ENCODE measurements at places on chromosomes 4 and X.
A peak's percentile ranks its signal among the peaks of the same experiment; 100 is the strongest.

- no peak for DNase-seq
Observed at GRCh38 chr4:25030277-25031076, at the start of gene LGI2. TSS of gene LGI2 (minus strand) at chr4:25030946. CDS start at chr4:25030693, 253 bp downstream.

- DNase-seq: peak; percentile 77
Observed at GRCh38 chrX:45845142-45845541, 644.5 kb upstream of the DIPK2B start.

DNA sequence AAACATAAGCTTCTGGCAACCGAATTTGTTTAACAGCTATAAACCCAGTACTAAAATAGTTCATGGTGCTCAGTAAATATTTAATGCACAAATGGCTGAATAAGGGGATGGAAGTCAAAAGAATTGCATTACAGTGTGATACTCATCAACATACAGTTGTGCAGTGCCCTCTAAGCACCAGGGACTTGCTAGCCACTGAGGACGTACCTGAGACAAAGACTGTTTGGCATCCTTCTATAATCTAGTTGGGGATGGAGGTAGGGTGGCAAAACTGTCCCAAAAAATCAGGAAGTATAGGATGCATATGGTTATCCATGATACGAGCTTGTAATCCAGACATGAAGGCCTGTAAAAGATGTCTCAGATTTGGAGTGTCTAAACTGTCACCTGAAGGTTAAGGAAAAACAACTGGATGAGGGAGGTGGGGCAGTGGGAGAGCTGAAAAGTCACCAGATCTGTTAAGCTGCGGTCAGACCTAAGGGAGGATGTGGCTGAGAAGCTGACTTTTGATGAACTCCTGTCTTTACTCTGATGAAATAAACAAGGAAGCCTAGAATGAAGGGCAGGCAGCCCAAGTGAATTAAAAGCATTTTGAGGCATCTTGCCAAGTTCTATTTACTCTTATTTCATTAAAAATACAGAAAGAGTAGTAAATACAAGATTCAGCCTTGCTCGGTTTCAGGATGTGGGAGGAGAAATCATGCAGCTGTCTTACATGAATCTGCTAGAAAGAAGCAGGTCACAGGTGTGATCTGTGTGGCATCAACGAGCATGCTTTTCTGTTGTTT, 12.0 kb upstream of the CD38 start:
- peak; percentile 66 for DNase-seq

DNA sequence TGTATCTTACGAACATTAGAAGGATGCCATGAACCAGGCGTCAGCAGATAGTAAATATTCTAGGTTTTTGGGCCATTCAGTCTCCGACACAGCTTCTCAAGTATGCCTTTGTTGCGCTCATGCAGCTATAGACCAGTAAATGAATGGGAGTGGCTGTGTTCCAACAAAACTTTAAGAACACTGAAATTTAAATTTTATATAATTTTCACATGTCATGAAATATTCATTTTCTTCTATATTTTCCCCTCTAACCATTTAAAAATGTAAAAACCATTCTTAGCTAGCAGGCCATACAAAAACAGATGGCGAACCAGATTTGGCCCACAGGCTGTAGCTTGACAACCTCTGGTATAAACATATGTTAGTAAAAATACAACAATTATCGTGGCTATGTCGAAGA, 151.8 kb upstream of the KIT start:
- no peak for DNase-seq

- DNase-seq: no peak
Observed at GRCh38 chrX:24789047-24789446, 95.3 kb downstream of the POLA1 start.

- DNase-seq: no peak
Observed at GRCh38 chr4:101114936-101115372, 232.4 kb downstream of the PPP3CA start.

GRCh38 chr4:81621490-81621889, 149.8 kb upstream of the RASGEF1B start:
- DNase-seq: no peak

DNA sequence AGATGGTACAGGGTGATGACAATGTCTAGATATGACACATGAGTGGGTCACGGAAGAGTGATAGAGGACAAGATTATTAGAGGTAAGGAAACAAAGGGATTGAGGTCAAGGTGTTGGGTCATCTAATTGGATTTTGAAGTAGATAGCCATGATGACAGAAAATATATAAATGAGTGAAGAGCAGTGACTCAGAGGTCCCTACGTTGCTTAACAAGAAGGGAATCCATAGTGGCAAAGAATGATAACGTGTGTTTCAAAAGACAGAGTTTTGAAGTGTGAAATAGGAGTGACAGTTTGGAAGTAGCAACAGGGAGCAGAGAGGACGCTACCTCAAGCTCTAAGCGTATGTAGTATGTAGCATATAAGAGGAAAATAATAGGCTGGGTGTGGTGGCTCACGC, 22.2 kb upstream of the CAMK2D start:
- DNase-seq: no peak

DNA sequence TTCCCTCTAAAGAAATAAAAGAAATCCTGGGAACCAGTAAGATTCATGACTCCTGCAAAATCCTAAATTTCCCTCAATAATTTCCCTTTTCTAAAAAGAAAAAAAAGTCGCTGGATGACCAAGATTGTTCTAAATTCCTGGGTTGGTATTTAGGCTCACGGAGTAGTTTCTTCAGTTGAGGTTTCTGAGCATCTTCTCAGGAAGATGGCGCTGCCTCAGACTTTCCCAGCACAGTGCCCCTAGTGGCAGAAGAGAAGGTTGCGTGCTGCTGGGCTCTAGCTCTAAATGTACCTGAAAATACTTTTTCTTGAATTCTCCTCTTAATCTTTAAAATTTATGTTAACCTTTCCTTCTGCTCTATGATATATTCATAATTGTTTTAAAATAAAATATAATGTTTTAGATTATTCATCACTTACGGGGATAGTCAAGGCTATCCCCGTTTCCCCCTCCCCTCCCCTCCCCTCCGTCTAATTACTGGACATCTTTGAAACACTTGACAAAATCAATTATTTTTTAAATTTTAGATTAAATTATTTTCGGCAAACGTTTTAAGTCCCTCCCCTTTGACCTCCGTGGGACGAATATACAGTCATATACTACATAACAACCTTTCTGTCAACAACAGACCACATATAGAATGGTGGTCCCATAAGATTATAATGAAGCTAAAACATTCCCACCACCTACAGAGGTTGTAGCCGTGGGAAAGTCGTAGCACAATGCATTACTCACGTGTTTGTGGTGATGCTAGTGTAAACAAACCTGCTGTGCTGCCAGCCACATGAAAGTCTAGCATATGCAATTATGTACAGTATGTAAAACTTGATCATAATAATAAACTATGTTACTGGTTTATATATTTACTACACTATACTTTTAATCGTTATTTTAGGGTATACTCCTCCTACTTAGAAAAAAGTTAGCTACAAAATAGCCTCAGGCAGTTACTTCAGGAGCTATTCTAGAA, 41.0 kb upstream of the GATB start:
- peak; percentile 66 for DNase-seq

DNA sequence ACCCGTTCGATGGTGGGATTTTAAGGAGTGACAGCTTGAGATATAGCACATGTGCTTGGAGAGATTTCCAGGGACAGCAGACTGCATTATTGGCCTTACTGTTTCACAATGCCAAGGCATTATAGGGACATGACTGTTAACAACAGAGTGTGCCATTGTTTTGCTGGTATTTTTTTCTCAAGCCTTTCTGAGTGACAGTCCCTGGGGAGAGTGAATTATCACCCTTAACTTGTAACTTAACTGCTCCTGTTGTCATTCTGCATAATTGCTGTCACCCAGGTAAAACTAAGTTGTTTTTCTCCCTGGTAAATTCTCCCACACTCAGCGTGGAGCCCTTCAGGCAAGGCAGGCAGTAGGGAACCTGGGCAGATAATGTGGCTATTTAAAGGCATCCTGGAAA, 989.2 kb upstream of the LCORL start:
- DNase-seq: no peak

GRCh38 chr4:159227378-159227777, 124.5 kb downstream of the RAPGEF2 start:
- no peak for DNase-seq

- DNase-seq: no peak
Observed at GRCh38 chr4:118758293-118758692, 73.1 kb downstream of the METTL14 start.

GRCh38 chrX:69543572-69543971, 39.4 kb downstream of the NALF2 start:
- no peak for DNase-seq

GRCh38 chr4:1505511-1506460, 99.5 kb upstream of the NKX1-1 start:
- no peak for DNase-seq

- peak; percentile 5 for DNase-seq
Observed at GRCh38 chr4:89640620-89641366, 196.2 kb downstream of the SNCA start.

DNA sequence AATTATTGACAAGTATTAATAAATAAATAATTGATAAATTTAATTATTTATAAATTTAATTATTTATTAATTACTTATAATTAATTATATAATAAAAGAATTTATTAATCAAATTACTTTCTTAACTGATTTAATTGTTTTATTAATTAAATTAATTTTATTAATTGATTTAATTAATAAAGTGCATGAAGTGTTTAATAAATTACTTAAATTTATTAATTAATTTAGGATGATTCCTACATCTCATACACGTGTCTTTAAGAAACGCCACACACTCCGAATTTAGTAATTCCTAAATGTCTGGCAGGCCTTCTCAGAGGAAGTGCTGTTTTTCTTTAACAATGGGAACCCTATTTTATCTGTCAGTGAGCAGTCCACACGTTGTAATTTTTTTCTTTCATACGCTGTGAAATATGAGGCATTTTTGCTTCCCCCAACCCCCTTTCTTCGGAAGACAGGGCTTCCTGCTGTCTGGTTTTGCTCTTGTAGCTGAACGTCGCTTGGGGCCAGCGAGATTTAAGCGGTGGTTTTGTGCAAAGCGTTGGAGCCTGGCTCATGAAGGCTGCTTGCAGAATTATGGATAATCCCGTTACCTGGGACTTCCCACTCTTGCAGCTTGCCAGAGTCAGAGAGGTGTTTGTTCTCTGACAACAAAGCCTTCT, 46.8 kb downstream of the CRLF2 start:
- DNase-seq: peak; percentile 20

GRCh38 chrX:42028109-42028508, 104.8 kb upstream of the CASK start:
- DNase-seq: no peak

DNA sequence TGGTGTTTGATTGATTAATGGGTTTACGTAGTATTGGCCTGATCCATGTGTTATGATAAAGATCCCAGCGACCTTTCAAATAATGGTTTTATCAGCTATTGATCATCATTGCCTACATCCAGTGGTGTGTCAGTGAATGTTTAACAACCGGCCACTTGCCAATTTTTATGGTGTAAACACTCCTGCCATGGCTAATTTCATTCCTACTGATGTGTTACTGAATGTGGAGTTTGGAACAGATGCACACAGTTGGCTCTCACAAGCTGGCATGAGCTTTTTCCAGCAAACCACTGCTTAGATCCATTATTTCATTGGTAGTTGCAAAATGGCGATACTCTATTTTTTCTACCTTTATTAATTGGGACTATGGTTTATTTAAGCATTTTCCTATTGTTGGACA, 139.9 kb downstream of the REPS2 start:
- DNase-seq: no peak

- no peak for DNase-seq
Observed at GRCh38 chr4:183912585-183912984, 7.5 kb downstream of the STOX2 start.

DNA sequence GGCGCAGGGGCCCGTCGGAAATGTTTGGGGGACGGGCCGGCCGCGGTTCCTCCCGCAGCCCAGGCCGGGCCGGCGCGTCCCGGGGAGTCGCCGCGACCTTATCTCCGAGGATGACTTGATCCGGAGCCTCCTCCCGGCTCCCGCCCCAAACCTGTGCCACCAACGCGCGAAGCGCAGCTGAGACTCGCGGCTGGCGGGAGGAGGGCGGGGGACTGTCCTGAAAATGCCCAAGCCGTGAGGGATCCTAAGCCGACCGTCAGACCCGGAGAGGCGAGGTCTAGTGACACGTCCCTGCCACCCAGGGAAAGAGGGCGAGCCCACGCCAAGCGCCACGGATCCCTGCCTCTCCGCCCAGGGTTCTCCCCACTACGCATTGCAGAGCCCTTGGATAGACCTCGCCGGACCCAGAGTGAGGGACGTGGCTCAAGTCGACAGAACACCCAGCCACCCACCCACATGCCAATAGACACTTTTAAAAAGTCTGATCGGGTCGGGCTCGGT, 26.9 kb downstream of the UTP14A start:
- DNase-seq: no peak

DNA sequence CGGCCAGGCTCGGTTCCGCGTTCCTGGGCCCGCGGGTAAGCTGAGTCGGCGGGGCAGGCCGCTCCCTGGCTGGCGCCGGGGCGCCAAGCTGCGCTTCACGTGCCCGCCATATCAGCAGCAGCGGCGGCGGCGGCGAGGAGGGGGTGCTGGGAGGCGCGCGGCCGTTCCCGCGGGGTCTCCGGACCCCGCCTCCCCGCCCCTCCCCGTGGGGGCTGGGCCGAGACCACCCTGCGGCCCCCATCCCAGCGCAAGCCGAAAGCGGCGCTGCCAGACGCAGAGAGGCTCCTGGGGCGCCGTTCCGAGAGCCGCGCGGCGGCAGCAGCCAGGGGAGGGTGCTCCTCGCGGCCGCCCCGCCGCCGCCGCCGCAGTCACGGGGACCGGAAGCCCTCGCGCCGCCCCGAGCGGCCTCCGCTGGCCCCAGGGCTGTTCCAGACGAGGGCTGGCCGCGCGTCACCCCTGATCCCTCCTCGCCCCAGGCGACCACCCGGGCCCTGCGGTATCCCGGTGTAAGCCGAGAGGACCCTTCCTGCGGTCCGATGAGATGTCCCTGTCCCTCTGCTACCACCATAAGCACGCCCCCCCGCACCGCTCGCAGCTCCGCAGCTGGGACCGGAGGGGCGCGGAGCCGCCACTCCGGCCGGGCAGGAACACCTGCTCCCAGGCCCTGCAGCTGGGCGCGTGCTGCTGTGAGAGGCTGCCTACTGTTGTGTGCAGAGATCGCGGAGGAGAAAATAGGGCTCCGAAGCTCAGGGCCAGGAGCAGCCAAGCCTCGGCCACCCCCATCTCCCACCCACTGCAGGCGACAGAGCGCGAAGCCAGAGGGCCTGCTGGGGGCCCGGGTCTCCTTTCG, 7.5 kb upstream of the BCOR start:
- DNase-seq: peak; percentile 50

GRCh38 chr4:8276358-8277240, 7.0 kb downstream of the HTRA3 start:
- DNase-seq: no peak

DNA sequence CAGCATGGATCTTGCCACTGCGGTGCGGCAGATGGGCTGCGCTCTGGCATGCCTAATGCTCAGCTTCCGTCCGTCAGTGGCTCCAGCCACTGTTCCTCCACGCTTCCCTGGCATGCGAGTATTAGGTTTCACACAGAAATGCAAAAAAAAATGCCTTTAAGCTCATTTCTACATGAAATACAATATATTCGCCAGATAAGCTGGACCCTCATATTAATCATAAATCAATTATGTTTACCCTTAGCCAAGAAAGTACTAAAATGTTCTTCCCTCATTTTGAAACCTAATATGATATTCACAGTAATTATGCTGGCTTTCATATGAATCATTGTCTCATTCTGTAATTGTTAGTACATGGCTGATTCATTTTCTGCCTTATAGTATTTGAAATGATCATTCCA, 115.5 kb upstream of the FAM241A start:
- no peak for DNase-seq

- no peak for DNase-seq
Observed at GRCh38 chr4:114284629-114285028, 305.2 kb upstream of the ARSJ start.

GRCh38 chr4:159042097-159042605, 60.7 kb upstream of the RAPGEF2 start:
- DNase-seq: no peak

GRCh38 chr4:40316782-40317635, 18.1 kb upstream of the CHRNA9 start:
- DNase-seq: peak; percentile 83
